SJSA1 (cell line): ENCODE measurements at places on chromosomes 6 and 20.

DNA sequence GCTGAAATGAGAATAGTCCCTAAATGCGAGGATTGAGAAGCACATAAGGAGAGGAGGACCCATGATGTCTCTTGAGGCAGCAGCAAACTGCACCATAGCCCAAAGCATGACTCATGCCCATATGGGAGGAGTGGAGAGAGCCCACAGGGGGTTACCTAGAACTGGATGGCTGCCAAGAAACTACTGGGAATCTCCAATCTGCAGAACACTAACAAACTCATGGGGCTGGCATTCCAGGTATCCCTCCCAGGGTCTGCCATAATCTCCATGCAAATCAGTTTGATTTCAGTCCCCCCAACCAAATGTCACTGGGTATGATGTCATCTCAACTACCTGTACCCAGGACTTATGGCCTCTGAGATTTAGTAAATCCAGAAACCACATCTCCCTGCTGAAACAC is 410.5 kb downstream of the PTPRT start:
- no peak for DNase-seq

GRCh38 chr20:25194333-25194972 is 1.1 kb upstream of the ENTPD6 start:
- DNase-seq = no peak

DNA sequence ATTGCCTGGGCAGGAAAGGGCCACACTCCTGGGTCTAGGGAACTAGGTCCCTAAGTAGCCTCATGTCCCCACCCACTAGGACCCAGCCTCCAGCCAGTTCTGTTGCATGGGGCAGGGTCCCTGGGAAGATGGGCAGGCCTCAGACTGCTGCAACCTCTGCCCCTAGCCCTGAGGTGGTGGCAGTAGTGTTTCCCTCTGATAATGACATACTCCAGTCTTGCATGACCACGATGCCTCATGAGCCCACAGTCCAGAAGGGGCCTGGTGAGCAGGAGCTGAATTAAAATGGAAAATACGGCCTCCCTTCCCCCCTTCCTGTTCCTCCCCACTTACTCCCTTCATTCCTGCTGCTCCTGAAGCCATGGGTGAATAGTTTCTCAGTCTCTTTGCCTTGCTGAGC is 36.0 kb upstream of the SCRT2 start:
- no peak for DNase-seq

DNA sequence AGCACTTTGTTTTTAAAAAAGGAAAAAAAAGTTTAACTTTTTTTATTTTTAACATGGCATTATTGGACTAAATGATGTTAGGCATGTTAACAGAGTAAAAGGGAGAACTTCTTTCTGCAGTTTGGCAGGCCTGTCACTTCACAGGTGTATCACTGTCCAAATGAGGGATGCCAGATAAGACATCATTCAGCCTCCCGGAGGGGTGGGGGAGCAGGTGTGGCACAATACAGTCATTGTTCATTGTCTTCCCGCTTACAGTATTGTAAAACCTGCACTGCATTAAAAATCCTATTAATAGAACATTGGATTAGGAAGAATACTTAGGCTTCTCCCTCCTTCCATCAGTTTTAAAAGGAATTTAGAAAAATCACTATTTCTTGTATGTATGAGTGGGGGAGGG is 80.7 kb downstream of the CARMIL1 start:
- DNase-seq = no peak

GRCh38 chr6:106185615-106186014 is 99.5 kb downstream of the PRDM1 start:
- DNase-seq = no peak

- DNase-seq = no peak
These were observed 85.8 kb upstream of the TOP1 start for GRCh38 chr20:40942775-40943174.

DNA sequence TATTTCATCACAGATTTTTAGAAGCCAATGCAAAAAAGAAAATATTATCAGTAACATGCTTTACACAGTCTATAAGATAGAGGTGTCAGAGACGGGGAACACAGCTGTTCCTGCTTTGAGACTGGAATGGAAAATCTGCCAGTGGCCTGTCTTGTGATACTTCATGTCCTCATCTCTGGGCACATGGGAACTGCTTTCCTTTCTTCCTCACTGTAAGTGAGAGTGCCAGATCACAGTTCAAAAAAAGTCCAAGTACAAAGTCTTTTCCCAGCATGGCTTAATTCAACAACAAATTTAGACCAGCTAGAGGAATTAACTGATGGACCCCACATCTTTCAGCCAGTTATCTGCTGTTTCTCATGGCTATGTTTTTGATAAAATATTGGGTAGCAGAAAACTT is 490.4 kb downstream of the CDKAL1 start:
- DNase-seq = no peak
